T-cell (primary cell): ENCODE measurements at places on chromosomes 4 and X.
A peak's percentile ranks its signal among the peaks of the same experiment; 100 is the strongest.

GRCh38 chrX:17359500-17359899 is 15.5 kb upstream of the NHS start:
- no peak for DNase-seq

- no peak for DNase-seq
Measured at GRCh38 chrX:123869488-123869887, 9.6 kb downstream of the XIAP start.

GRCh38 chrX:2717312-2717711 is 26.2 kb downstream of the CD99 start:
- DNase-seq = no peak

- DNase-seq = no peak
Measured at GRCh38 chr4:147094238-147094637, 148.6 kb upstream of the TTC29 start.

GRCh38 chrX:150482537-150483206 is 85.7 kb upstream of the MTM1 start:
- DNase-seq = no peak

DNA sequence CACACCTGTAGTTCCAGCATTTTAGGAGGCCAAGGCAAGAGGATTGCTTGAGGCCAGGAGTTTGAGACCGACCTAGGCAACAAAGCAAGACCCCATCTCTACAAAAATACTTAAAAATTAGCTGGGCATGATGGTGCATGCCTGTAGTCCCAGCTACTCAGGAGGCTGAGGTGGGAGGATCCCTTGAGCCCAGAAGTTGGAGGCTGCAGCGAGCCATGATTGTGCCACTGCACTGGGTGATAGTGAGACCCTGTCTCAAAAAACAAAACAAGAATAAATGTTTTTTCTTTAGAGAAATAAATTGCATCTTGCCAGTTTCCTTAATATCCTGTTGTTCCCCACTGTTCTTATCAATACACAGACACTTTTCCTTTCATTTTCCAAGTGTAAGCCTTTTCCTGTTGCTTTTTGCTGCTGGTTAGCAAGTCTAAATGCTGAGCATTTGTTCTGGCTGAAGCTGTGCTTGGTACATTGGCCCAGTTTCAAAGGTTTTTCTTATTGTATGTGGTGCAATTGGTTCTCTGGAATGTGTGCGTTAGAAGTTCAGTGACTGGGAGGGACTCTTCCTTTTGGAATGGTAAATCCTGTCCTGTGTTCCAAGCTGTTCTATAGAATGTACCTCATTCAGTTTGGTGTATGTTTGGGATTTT is 98.2 kb downstream of the AFF1 start:
- no peak for DNase-seq

GRCh38 chr4:32258986-32259385 is 1538.8 kb downstream of the PCDH7 start:
- DNase-seq = no peak

DNA sequence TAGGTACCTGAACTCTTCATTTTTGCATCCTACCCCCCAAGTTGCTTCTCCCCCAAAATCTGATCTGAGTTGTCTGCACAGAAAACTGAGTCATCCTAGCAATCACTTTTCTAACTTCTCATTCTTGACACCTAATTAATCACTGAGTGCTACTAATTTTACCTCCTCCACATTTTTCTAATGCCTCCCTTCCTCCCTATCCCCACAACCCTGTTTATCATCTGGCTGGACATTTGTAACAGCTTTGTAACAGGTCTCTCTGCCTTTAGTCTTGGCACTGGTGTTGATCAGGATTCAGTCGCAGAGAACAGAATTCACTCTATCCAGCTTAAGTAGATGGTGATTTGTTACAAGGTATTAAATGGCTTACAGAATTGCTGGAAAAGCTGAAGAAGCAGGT is 303.9 kb upstream of the GATB start:
- no peak for DNase-seq

DNA sequence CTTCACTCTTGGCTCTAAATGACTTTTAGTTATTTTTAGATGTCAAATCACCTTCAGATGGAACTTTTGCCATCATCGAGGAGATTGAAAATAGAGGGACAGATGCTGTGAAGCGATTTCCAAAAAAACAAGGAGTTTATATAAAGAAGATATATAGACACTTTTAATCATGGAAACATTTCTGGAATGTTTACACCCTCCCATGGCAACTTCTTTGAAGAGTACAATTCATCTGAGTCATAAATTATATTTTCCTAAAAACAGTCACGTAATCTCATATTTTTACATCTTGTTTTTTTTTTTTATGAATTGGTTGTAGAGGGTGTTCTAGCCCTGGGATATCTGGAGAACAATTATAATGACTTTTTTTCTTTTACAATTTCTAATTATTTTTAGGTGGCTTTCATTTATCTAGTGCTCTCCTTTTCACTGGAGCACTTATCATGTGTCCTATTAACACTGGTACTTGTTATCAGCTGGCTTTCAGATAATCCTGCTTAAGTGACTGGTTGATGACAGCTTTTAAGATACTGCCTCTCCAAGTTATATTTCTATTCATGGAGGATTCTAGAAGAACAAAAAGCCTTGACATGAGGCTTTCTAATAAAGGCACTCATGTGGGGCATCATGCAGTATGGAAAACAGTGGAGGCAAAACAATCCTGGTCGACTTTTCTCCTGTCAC is 24.9 kb downstream of the PCDH7 start:
- no peak for DNase-seq

GRCh38 chrX:16745659-16746058 is 26.2 kb downstream of the SYAP1 start:
- DNase-seq = no peak

- DNase-seq = no peak
Measured at GRCh38 chr4:133464311-133464710, 315.2 kb downstream of the PCDH10 start.

- DNase-seq = no peak
Measured at GRCh38 chr4:57905965-57906364, 795.8 kb upstream of the IGFBP7 start.

DNA sequence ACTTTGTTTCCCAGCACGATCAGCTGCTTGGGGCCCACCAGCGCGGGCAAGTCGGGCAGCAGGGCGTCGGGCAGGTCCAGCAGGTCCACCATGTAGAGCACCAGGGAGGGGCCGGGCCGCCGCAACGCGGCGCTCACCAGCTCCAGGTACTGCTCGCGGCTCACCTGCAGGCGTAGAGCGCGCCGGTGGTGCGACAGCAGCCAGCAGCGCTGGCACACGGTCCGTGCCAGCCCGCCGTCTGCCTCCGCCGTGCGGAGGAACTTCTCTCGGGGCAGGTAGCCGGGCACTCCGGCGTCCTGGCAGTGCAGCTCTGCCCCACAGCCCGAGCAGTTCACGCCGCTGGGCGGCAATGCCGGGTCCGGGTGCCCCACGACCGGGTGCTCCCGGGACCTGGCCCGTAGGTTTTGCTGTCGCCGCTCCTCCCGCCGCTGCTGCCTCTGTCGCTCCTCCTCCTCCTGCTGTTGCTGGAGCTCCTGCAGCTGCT is 527 bp downstream of the NOA1 start:
- DNase-seq = peak; percentile 44

DNA sequence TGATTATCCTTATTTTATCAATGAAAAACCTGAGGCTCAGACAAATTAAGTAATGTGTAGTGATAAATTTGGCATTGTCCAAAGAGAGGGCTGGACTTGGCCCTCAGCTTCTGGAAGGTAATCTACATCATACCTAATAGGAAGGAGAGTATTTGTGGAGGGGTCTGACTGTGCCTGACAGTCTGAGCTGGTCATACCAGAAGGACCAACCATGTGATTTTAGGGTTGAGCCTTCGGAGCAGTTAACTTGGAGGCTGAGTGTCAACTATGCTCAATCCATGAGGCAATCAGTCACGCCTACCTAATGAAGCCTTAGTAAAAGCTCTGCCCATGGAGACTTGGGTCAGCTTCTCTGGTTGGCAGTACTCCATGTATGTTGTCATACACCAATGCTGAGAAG is 136.4 kb downstream of the CPE start:
- DNase-seq = no peak

DNA sequence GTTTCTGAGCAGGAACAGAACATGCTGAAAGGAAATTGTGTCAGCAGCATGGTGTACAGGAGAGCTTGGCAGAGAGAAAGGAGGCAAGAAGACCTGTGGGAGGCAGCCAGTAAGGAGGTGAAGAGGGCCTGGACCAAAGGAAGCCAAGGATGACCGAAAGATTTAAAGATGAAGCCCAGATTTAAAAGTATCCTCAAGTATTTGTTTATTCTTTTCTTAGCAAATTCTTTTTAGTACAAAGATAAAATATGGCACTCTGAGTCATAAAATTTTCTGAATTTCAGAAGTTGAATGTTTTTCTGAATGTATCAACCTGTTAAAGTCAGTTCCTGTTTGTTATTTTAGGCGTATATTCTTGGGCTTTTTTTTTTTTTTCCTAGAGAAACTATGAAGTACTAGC is 3.5 kb downstream of the PKD2 start:
- no peak for DNase-seq

- no peak for DNase-seq
Measured at GRCh38 chrX:140804292-140804691, 94.7 kb downstream of the LINC00632 start.

DNA sequence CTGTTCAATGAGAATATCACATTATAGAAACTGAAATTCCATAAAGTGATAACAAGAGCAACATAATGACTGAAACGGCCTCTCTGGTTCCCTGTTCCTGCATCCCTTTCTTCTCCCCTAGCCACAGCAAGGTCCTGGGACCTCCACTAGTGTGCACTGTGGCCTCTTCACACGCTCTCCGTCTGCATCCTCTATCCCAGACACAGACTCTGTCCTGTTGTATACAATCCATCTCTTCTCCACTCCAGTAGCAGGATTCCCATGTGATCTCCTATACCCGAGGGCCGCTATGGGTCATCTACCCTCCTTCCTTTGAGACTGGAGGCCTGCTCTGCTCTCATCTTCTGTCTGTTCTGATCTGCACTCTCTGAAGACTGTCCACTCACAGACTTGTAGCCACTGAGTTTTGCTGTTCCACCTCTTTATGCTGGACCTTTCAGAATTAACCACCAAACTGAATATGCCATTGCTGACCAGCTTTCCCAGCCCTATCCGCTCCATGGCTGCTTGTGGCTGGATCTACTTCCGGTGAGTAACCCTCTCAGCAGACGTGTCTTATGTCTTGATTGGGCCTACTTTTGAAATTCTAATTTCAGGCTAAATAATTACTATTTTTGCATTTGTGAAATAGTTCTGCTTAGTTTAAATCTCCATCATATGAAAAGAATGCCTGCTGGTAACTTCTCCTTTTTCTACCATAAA is 105.1 kb upstream of the NAP1L5 start:
- DNase-seq = no peak

- DNase-seq = no peak
Measured at GRCh38 chr4:168633496-168633895, 136.6 kb downstream of the PALLD start.

DNA sequence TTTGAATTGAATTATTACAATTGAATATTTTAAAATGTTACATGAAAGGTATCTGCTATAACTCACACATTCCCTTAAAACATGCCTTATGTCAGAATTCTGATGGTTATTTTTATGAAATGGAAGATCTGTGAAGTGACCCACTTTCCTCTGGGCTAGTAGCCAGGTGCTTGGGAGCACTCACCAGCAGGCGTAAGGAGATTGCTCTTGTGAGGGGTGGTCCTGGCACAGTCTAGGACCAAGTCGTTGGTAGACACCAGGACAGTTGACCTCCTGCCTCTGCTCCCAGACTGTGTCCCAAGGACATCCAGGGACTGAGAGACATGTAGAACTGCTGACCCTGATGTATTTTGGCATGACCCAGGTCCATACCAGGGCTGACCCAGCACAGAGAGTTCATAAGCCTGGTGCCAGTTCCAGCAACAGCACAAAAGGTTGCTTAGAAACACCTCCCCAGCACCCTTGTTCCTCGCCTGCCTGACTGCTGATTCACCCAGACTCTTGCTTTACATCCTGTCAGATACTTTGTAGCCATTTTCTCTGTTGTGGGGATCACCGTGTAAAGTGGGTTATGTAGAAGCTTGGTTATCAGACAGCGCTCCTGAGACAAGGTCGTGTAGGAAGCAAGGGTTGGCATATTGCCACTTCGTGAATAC is 48.5 kb downstream of the NELFA start:
- no peak for DNase-seq

DNA sequence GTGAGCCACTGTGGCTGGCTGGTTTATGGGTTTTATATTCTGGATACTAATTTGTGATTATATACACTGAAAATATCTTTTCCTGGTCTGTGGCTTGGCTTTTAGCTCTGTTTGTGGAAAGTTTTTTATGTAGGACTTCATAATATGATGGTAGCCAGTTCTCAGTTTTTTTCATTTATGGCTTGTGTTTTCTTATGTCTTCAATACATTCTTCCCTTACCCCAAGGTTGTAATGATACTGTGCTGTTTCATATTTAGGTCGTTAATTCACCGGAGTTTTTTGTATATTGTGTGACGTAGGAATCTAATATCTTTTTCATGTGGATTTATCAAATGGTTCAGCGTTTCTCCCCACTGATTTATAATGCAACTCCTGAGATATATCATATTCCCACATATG is 6.6 kb downstream of the ZFX start:
- DNase-seq = no peak
